ENCODE measurements at places on chromosomes 3 and 15.
A peak's percentile ranks its signal among the peaks of the same experiment; 100 is the strongest.

DNA sequence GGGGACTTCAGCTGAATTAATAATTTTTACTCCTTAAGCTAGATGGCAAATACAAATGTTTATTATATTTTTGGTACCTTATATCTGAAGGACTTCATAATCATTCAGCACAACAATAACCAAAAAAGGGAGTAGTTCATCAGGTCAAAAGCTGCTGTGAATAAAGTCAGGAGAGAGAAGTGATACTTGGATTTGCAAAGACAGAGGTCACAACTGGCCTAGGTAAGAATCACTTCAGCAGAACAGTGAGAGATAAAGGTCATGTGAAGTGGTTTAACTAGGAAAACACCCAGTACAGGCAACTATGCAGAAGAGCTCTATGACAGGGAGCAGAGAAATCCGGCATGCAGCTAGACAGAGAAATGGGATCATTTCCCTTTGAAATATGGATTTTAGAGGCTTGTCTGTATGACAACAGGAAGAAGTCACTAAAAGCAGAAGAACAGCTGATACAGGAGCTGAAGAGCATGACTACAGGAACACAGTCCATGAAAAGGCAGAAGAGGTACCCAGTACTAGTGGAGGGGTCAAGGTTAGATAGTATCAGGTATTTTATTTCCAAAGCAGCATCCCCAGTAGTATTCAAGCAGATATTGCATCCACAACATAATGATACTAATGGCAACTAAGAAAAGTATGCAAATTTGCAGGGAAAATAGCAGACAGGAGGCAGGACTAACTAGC, 25.7 kb downstream of the ZMAT3 start:
- DNase-seq: peak; percentile 46

DNA sequence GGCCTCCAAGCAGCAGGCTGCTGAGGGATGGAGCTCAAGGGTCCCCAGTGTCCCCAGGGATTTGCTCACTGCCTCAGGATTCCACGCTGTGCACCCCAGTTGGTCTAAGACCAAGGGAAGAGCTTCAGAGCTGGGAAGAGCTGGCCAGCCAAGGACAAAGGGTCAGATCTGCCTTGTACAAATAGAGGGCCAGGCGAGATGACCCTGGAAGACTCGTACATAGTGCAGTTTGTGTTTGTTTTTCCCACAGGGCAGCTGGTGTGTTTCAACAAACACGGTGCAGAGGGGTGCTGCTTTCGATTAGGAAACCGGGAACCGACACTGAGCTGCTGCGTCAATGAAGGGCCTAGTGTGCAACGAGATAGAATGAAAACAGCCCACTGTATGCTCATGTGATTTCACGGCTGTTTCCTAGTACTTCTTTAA, 56.1 kb upstream of the TRPM1 start:
- DNase-seq: no peak

- no peak for DNase-seq
These were observed 43.5 kb downstream of the SCN5A start for GRCh38 chr3:38605981-38606380.

DNA sequence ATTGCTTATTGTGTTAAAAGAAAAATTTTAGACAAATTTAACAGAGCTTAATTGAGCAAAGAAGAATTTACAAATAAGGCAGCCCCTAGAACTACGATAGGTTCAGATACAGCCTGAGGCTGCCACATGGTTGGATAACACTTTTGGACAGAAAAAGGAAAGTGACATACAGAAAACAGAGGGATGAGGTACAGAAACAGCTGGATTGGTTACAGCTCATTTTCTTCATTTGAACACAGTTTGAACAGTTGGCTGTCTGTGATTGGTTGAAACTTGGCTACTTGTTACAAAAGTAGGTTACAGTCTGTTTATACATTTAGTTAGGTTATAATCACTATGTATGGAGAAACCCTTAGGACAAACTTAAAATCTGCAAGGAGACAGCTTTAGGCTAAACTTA, 46.0 kb downstream of the STARD9 start:
- DNase-seq: no peak

DNA sequence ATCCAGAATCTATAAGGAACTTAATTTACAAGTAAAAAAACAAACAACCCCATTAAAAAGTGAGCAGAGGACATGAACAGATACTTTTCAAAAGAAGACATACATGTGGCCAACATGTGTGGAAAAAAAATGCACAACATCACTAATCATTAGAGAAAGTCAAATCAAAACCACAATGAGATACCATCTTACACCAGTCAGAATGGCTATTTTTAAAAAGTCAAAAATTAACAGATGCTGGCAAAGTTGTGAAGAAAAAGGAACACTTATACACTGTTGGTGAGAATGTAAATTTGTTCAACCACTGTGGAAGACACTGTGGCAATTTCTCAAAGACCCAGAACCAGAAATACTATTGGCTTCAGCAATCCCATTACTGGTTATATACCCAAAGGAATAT, 830.0 kb upstream of the ALCAM start:
- DNase-seq: no peak

- no peak for DNase-seq
These were observed 6.5 kb upstream of the CRYBG3 start for GRCh38 chr3:97815149-97815917.

DNA sequence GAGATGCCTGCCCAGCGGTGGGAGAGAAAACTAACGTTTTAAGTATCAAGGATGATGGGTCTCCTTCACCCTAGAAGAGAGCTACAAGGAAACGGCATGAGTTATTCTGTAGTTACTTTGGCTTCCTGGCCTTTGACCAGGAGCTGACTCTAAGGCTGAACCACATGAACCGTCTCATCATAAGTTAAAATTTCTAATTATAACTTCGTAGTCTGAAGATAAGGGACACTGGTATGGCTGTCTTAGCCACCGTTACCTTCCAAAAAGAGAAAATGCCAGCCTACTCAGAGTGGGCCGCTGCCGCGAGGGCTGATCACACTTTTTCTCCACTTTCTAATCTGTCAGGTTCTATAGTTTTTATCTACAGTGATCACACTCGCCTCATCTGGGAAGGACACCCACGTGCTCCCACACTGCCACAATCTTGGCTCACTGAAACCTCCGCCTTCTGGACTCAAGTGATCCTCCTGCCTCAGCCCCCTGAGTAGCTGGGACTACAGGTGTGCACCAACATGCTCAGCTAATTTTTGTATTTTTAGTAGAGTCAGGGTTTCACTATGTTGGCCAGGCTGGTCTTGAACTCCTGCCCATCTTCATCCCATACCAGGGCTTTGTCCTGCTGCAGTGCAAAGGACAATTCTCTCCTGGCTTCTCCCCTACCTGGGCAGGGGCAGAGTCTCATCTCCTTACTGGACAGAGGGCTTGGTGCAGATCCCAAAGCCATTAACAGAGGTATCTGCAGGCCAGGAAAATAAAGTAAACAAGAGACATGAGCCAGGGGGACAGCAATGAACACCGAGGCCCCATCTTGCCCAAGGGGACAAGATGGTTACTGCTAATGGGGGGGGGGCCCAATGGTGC, 73.4 kb downstream of the RFTN1 start:
- no peak for DNase-seq

DNA sequence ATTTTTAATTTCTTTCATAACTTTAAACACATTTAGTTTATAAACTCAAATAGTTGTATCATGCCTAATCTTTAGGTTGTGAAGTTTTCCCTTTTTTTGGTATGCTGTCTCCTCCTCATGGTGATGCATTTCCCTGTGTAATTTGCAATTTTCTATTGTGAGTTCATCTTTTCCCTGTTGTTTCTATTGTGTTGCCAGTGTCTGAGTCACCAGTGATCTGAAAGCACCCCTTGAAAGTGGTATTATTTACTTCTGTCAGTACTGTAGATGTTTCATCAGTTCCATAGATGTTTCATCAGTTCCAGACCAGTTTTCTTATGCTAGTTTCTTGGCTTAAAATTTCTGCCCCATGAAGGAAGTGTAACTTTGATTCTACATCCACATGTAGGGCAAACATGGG, 80.6 kb downstream of the OXSM start:
- no peak for DNase-seq

DNA sequence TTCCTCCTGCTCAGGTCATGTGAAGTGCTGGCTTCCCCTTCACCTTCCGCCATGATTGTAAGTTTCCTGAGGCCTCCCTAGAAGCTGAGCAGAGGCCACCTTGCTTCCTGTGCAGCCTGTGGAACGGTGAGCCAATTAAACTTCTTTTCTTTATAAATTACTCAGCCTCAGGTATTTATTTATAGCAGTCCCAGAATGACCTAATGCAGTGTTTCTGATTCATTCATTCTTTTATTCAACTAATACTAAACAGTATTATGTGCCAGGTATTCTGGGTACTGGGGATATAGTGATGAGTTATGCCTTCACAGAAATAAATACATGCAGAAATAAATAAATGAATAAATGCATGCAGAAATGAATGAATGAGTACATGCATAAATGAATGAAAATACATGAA, 41.9 kb downstream of the EDEM1 start:
- DNase-seq: no peak

- no peak for DNase-seq
These were observed 287.7 kb downstream of the RORA start for GRCh38 chr15:60941448-60941847.

- DNase-seq: peak; percentile 60
These were observed 68.7 kb upstream of the BLM start for GRCh38 chr15:90648137-90649070.

- DNase-seq: no peak
These were observed 53.1 kb upstream of the CFAP161 start for GRCh38 chr15:81080996-81081395.

GRCh38 chr3:38005076-38006020, 14.8 kb downstream of the VILL start:
- no peak for DNase-seq

DNA sequence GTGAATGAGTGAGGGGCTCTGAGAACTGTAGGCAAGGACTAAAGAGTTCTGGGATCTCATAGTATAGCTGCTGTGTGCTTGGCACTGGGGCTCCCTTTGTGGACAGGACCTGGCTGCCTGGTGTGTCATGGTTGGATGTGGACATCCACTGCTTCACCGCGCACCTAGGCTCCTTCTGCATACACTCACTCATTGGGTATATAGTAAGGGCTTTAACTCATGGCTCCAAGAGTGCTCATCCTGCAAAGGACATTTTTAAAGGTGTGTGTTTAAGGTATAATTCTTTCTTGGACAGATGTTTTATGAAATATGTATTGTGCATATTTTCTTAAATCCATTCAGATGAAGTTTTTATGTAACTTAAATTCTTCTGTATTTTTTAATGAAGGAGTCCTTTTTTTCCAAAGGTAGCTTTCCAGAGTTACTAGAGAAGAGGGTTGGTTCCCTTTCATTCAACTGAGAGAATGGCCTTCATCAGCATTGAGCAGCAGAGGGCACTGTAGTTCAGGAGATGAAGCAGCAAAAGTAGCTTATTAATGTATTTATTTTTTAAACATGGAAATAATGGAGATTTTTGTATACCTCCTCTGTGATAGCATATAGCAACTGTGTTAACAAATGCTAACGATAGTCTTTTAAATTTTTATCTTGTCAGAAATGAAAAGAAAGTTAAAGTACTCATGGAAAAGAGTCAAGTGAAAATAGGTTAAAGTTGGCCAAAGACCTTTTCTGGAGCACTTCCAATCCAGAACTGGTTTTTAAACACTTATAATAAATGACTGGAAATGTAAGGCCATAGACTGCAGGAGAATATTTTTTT, 25.2 kb downstream of the OXNAD1 start:
- DNase-seq: no peak

DNA sequence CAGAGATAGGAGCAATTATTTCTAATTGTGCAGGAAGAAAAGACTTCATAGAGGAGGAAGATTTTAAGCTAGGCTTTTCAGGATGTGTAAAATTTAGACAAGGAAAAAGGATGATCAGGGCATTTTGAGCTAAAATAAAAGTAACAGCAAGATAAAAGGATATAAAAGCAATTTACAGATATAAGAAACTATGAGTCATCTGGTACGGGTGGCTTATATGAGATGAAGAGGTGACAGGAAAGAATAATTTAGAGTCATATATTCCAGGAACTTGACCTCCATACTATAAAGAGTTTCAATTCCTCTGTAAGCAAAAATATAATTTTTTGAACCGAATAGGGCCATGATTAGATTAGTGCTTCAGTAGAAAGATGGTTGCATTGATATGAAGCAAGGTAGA, 273.7 kb downstream of the RBMS3 start:
- DNase-seq: no peak

GRCh38 chr15:42313463-42313862, 40.2 kb upstream of the TMEM87A start:
- no peak for DNase-seq

DNA sequence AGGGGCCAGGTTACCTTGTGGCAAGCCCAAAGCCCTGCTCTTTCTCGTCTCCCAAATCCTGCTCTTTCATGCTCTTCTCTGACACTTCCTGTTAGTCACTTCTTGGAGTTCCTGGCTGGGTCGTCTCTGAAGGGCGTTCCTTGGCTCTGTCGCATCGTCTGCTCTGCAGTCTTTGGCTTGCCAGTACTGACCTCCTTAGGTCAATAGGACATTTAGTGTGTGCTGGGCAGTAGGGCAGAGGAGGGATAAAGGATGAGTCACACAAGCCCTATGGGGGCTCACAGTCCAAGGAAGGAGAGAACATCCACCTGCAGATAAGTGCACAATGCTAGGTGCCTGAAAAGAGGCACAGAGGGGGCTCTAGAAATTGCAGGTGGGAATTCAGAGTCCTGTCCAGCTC, 87.5 kb downstream of the FAM43A start:
- no peak for DNase-seq

DNA sequence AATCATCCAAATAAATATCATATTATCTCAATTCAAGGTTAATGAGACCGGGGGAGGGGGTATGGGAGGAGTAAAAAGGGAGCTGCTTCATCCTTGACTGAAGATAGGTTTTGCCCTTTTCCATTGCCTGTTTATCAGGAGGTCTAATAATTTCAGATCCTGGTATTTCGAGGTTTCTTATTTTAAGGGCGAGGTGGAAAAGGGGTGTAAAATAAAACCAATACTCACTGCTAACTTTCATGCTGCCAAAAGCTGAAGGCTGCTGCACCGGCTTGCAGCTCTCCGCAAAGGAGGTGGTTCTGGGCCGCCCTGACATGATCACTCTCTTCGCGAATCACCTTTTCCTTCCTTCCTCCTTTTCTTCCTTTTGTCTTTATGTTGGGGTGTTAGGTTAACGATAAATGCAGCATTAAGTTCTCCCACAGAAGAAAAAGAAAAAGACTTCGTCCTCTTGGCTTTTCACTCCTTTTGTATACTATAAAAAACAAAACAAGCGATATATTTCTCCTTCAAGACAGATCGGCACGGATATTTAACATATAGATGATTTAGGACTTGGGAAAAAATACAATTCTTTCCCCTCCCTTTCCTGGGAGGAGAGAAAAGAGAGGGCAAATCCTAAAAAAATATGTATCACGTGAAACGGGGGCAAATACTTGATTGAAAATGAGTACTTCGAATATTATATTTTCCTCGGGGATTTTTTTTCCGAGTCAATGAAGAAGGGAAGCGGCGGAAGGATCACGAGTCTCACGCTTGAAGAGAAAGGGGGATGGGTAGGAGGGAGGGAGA, 932 bp downstream of the GSK3B start:
- peak; percentile 57 for DNase-seq
